Cardiac septum (tissue), 1 donor: ENCODE measurements at places on chromosomes 7 and 10. TPM values are rescaled to one million over a fixed set of nuclear protein-coding genes. Genes with fewer than 3 reads are reported as not detected.
A peak's percentile ranks its signal among the peaks of the same experiment; 100 is the strongest.

GRCh38 chr10:58322835-58323209 lies 12.0 kb upstream of the UBE2D1 start:
- DNase-seq: no peak

- peak; percentile 82 for DNase-seq
Measured at GRCh38 chr10:75111907-75112679, 637 bp downstream of the SAMD8 start.

- no peak for DNase-seq
Measured at GRCh38 chr7:11650500-11650899, 181.5 kb downstream of the THSD7A start.

DNA sequence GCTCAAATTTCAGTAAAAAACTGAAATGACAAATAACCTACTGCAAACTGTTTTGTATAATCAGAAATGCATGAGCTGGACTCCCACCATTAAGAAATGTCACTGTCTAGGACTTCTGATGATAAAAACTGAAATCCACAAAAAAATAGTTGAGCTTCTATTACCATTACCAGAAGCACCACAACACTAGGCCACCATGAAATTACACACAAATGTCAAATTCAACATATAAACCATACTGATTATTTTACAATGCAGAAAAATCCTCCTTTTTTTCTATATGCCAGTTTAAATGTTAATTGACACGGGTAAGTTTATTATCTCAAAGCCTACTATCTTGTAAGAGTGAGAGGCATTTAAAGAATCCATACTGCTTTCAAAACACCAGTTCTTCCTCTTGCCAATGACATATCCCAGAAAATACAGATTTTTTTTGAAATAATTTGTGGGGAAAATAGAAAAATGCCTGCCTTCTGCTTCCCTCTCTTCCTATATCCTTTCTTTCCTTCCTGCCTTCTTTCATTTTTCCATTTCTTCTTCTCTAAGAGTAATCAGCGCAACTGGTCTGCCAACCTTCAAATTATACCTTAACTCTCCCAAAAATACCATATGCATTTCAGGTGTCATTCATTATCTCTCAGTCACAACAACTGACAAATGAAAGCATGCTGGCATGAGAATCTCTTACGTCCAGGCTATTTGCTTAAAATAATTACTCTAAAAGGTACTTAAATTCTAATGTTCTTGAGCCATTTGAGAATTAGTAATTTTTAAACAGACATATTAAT lies 12.3 kb downstream of the PDK4 start:
- DNase-seq: no peak

The NEUROD6 gene
- total RNA-seq: not detected

The SNCG gene
- 9.3 TPM for total RNA-seq

DNA sequence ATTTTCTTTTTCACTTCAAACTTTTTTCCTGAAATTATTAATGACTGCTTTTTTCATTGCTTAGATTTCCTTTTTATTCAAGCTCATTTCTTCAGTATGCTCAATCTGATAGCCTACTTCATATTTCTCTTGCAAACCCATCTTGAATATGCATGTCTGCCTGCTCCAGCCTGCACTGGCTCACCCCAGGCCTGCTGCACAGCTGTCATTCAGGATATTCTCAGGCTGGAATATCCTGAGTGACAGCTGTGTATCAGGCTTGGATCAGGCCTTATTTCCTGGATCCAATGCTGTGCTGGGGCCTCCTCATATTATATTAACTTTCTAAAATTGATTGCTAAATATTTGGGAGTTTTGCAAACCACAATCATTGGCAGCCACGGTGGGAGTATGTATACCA lies 120.2 kb upstream of the TNS3 start:
- DNase-seq: no peak

The SFXN3 gene
- 30.8 TPM for total RNA-seq

The STARD3NL gene
- total RNA-seq: 26.4 TPM

DNA sequence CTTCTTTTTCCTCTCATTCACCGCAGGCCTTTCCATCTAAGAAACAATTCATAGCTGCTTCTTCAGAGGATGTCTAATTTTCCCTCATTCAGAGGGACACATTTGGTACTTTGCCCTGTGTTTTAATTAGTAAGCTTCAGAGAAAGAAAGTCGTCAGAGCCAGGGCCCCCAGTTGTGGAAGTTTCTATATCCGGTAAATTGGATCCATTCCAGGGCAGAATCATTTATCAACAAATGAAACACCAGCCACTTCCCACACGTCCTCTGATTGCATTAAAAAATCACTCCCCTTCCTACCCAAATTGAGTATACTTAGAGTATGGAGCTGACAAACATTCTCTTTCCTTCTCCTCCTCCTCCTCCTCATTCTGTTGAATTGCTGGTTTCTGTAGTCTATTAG lies 205.8 kb upstream of the HDAC9 start:
- DNase-seq: no peak

The HOXA10 gene
- total RNA-seq: not detected

- peak; percentile 75 for DNase-seq
Measured at GRCh38 chr10:97596101-97597082, 6.9 kb downstream of the C10orf62 start.

The TET1 gene
- 1.2 TPM for total RNA-seq

- no peak for DNase-seq
Measured at GRCh38 chr7:45292481-45292880, 134.9 kb downstream of the RAMP3 start.

DNA sequence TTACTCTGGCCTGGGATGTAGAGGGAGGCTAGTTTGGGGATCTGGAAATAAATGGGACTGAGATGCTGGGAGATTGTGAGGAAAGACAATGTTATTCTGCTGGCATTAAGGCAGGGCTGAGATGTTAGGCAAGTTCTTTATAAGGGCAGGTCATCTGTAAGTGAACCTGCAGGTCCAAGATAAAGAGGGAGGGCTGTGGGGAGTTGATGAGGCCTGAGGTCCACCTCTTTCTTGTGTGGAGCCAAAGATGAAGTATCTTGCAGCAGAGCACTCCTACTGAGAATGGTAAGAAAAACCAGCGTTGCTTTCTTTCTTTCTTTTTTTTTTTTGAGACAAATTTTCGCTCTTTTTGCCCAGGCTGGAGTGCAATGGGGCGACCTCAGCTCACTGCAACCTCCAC lies 19.1 kb downstream of the CYCS start:
- no peak for DNase-seq

DNA sequence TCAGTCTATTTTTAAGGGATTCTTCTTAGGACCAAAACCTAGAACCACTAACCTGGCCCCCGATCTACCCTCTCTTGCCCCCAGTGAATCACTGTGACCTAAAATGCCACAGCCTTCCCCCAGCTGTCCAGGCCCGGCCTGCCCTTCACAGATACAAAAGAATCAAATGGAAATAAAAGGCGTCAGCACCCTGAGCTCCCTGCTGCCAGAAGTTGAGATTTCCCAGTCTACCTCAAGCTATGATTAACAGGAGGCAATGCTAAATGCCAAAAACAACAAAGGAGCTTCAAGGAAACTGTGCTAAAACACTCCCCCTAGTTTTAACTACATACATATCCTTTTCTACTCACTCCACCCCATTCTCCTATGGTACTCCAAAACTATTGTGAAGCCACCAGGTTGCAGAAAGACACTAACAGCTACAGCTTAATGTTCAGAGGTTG lies 67.8 kb downstream of the GSAP start:
- DNase-seq: no peak

GRCh38 chr7:46007194-46007593 lies 86.1 kb upstream of the IGFBP3 start:
- DNase-seq: no peak

The CYP3A4 gene
- not detected for total RNA-seq

The FUOM gene
- total RNA-seq: 6.1 TPM

The MYH16 gene
- total RNA-seq: not detected

DNA sequence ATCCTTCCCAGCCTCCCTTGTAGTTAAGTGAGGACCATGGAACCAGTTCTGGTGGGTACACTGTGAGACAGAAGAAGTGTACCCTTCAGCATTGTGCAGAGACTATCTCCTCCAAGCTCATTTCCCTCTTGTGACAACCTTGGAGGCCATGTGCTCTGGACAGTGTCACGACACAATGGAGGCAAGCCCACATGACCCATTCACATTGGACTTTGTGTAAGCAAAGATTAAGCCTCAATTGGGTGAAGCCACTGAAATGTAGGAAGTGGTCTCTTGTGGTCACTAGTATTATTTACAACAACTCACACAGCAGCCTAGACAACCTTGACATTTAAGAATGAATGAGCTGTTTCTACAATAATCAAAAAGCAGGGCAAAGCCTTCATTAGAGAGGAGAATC lies 124.2 kb downstream of the INHBA start:
- DNase-seq: no peak

DNA sequence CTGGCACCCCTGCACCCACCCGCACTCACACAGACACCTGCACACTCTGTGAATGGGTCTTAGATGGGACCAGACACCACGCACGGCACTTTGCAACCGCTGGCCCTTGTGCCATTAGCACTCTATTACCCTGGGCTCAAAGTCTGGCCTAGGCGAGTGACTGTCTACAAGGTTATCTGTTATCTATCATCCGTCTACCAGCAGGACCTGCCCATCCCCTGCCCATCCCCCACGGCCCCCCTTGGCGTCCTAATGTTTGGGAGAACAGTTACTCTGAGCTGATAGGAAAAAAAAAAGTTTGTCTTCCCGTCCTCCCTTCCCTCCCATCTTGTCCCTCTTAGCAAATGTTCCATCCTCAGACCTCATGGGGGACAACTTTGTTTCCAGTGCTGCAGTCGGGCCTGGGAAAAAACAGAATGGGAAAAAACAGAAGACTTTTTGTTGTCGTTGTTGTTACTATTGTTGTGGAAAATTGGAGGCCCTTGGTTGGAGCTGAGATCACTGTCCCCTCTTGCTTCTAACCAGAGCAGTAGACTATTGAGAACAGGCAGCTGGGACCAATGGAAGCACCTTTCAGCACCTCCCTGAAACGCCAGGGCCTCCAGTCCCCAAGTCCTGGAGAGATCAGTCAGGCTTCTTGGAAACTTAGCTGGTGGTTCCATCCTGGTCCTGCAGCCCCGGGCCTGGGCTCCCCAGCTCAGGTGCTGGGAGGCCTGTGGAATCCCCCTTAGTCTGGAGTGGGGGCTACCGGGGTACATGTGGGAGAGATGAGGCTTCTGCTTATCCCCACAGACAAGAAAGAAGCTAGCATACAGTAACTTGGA lies 12.2 kb downstream of the UNCX start:
- DNase-seq: no peak

The VAX1 gene
- not detected for total RNA-seq

DNA sequence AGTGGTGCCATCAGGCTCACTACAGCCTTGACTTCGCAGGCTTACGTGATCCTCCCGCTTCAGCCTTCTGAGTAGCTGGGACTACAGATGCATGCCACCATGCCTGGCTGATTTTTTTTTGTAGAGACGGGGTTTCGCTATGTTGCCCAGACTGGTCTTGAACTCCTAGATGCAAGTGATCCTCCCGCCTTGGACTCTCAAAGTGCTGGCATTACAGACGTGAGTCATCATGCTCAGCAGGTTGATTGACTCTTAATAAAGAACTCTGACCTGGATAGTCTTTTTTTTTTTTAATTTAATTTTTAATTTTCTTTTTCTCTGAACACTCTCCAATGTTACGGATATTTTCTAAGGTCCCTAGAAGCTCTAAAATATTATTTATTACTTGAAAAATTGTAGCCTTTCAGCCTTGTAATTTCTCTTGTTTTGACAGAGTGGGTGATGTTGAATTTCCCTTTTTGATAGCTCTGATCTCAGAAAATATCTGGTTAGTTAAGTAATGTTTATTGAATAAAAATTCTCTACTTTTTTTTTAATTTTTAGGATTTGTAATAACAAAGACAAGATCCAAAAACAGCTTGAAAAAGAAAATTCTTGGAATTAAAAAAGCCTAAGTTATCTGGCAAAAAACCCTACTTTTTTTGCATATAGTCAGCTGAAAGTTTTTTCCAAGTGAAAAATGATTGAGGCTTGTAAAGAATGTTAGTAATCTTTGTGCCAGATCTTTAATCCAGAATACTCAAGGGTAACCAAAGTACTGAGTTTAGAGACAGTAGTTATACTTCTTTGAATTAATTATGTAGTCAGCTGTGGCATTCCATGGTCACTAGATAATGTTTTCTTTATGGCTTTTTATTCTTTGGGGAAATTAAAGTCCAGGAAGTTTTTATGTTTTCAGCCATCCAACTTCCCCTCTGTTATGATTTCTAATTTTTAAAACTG lies 26.7 kb downstream of the TBC1D12 start:
- DNase-seq: no peak

GRCh38 chr7:159034394-159034793 lies 110.3 kb downstream of the VIPR2 start:
- DNase-seq: peak; percentile 38

DNA sequence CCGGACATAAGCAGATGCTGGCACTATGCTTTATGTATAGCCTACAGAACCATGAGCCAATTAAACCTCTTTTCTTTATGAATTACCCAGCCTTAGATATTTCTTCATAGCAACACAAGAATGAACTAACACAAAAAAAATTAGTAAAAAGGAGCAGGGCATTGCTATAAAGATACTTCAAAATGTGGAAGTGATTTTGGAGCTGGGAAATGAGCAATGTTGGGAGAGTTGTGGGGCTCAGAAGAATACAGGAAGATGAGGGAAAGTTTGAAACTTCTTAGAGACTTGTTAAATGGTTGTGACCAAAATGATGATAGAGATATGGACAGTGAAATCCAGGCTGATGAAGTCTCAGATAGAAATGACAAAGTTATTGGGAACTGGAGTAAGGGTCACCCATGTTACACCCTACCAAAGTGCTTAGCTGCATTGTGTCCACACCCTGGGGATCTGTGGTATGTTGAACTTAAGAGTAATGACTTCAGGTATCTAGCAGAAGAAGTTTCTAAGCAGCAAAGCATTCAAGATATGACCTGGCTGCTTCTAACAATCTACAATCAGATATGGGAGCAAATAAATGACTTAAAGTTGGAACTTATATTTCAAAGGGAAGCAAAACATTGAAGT lies 24.2 kb downstream of the PNLIPRP3 start:
- DNase-seq: no peak

DNA sequence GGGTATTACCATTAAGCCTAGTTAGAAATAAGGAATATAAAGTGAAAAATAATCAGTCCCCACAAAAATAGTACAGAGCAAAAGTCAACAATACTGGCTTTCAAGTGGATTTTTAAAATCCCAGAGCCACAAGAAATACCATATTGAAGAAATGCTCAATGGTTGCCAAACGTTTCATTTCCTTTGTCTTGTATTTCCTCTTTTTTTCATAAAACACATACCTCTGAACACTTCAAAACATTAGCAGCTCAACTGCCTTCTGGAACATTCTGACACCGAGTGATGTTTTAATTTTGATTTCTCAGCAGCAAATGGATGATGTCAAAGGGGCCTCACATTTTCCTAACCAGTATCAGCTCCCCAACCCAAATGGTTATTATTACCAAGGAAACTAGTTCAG lies 10.5 kb downstream of the NOD1 start:
- DNase-seq: no peak

DNA sequence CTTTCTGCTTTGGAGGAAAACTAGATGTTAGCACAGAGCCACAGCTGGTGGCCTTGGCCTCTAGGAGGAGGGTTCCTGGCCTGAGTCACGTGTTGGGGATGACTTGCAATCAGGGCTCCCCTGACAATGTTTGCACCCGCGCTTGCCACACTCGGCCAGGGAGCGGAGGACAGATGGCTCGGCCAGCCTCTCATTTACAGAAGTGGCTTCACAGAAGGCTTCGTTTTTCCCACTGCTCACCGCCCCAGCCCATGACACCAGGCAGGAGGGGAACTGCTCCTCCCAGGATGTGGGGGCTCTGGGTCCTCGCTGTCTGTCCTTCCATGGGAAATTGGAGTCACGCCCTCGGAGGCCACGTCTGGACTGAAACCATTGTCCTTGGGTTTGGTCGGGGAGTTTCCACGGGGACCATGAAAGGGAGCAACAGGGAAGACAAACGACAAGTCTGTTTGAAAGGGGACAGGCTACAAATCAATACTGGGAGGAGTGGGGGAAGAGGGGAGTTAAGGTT lies 49.6 kb upstream of the UBE3C start:
- no peak for DNase-seq
